ENCODE measurements at places on chromosomes 2 and 18.
A peak's percentile ranks its signal among the peaks of the same experiment; 100 is the strongest.

- DNase-seq: no peak
These were observed 754.1 kb upstream of the SLC8A1 start for GRCh38 chr2:41206004-41206403.

- DNase-seq: no peak
These were observed 136.7 kb upstream of the SPHKAP start for GRCh38 chr2:228318218-228318617.

DNA sequence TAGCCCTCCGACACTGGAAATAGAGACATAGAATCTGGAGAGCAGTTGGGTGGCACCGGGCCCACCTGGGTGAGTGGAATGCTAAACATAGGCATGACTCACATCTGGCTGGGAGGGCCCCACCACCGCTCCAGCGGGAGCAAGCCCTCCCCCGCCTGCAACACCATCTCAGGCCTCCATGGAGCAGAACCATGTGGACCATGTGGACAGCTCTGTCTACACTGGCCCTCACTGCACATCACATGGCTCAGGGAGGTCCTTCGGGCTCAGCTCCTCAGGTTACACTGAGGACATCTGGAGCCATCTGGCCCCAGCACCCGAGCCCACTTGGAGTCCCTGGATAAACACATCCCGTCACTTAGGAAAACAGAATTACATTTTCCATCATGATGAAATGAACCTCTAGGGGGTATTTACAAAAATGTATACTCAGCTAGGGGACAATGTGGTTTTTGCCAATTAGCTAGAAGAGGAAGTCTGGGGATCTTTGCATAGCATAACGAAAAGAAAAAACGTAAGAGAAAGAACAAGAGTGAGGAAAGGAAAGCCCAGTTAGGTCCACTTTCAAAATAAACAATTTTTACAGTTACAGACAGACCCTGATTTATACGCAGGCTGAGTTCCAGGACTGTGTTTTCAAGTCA lies 30.7 kb upstream of the MLPH start:
- no peak for DNase-seq

GRCh38 chr2:128368437-128369107 lies 49.9 kb upstream of the HS6ST1 start:
- no peak for DNase-seq

GRCh38 chr18:23273443-23273966 lies 138.2 kb downstream of the CABLES1 start:
- DNase-seq: no peak

DNA sequence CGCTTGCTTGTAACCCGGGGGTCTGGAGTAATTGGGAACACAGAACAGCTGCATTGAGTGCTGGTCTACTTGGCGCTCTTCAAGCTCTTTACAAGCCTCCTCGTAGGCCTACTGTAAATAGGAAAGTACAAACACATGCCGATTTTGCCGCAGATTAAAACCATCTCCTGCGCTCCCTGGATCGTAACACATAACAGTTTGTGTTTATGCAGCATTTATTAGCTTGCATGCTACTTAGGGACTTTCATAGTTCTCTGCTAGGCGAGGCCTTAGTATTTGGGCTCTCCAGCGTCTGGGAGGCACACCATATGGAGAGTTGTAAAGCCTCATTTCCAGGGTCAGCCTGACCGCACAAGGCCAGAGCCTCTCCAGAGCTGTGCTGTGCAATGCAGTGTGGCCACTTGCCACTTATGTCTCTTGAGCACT lies 84.0 kb upstream of the HAAO start:
- no peak for DNase-seq

DNA sequence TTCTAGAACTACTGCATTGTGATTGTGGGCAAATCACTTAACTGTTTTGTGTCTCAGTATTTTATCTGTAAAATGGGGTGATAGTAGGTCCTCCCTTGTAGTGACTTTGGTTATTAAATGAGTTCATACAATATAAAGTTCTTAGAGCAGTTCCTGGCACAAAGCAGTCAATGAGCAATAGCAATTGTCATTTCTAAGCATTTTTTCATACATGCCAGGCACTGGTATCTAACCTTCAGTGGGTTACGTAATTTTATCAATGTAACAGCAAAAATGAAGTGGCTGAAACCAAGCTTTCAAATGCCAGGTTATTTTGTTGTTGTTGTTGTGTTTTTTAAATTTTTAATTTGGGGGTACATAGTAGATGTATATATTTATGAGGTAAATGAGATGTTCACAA lies 401.9 kb downstream of the MEIS1 start:
- DNase-seq: no peak

GRCh38 chr2:241853651-241854341 lies 4.9 kb downstream of the PDCD1 start:
- no peak for DNase-seq

GRCh38 chr2:174840436-174840835 lies 76.2 kb upstream of the CHRNA1 start:
- DNase-seq: no peak

DNA sequence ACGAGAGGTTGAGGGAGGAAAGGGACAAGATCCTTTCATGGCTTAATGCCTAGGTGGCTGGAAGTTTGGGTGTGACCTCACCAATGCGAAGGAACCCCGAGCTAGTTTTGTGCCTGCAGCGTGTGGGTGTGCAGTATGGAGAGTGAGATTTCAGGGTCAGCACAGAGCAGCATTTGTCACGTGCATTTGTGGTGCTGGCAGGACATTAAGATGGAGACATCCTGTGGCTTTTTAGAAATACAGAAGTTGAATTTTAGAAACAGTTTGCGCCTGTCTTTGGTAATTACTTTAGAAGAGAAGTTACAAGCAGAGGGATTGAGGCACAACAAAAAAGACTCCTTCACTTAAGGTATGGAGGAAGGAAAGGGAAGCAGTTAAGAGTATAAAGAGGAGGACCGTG lies 258.2 kb upstream of the THUMPD2 start:
- no peak for DNase-seq

DNA sequence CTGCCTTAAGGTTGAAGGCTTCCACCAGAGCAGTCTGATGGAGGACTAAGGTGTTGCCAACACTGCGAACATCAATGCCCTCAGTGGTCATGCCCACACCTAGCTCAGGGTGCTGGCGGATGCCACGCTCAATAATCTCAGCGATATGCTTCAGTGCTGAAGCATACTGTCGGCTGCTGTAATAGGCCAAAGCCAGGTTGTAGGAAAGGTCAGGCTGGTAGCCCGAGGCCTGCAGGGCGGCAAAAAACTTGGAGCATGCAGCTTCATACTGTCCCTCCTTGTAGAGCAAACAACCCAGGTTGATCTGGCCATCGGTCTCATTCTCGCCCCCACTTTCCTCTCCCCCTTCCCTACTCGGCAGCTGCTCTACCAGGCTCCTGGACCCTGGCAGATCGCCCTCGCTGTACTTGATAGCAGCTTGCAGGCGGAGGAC lies 159.4 kb downstream of the AGPS start:
- no peak for DNase-seq

- no peak for DNase-seq
These were observed 1.1 kb downstream of the MAPK4 start for GRCh38 chr18:50560681-50561629.

GRCh38 chr18:79217979-79218604 lies 148.9 kb downstream of the ATP9B start:
- no peak for DNase-seq

DNA sequence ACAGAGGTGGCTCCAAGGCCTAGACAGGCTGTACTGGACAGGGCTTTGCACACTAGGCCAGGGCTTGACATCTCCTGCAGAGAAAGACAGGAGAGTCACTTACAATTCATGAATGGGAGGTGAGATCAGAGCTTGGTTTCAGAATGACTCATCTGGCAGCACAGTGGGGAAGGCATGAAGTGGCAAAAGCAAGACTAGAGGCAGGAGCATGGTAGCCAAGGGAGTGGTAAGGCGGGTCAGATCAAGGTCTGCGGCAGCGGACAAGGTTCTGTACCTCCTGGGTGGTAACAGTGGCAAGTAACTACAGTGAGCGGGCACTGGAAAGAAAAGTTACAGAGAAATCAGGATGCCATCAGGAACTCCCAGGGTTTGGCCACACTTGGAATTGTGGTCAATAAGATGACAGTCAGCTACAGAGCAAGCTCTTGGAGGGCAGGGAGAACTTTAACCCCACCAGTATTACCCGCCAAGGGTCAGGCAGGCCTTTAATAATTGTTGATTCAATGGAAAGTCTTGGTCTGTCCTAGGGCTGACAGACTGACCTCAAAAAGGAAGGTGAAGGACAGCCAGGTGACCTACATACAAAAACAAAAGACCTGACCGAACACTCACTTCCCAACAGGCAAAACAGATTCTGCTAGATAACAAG lies 5.7 kb downstream of the MCFD2 start:
- no peak for DNase-seq

DNA sequence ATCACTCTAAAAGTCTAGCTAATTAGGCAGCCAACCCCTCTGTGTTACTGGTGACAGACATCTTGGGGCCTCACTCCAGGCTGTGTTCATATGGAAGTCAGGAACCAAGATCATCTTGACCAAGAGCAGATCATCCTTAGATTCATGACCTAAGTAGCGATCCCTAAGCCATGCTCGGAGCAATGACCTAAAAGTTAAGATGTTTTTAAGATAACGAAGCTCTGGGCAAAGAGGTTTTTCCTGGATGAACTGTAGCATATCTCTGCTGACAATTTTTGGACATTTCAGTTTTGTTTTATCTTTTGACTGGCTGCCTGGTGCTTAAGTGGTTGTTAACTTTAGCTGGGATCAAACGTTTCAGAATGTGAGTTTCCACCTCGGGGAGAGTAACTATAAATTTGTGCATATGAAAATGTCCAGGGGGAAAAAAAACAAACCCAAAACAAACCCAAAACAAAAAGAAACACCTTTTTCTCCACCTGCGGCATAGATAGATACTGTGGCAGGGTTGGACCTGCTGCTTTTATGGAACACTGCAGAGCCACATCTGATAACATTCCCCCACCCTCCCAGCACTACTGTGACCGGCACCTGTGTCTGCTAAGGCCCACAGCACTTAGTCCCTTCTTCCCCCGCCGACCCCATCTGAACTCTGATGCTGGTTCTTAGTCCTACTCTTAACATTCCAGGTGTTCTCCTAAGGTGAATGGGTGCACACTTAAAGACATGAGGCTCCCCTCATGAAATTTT lies 45.5 kb downstream of the EPAS1 start:
- no peak for DNase-seq

GRCh38 chr18:58132595-58133261 lies 88.7 kb downstream of the NEDD4L start:
- DNase-seq: no peak

DNA sequence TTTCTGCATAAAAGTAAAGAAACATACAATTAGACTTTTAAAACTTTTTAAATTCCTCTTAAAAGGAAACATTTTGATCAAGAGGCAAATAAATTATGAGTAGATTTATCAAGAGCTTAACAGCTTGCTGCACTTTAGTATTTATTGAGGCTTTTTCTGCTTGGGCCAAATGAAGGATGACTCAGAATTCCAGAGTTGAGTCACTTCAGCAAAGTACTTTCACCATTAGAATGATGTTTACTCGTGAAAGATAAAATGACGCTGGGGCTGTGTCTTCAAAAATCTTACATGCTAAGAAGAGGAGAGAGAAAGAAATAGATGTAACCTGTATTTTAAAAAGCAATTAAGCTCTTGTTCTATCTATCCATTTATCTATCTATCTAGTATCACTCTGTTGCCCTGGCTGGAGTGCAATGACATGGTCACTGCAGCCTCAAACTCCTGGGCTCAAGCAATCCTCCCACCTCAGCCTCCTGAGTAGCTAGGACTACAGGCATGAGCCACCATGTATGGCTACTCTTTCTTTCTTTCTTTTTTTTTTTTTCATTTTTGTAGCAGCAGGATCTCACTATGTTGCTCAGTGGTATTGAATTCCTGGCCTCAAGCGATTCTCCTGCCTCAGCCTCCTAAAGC lies 75.3 kb upstream of the RIOK3 start:
- peak; percentile 3 for DNase-seq

DNA sequence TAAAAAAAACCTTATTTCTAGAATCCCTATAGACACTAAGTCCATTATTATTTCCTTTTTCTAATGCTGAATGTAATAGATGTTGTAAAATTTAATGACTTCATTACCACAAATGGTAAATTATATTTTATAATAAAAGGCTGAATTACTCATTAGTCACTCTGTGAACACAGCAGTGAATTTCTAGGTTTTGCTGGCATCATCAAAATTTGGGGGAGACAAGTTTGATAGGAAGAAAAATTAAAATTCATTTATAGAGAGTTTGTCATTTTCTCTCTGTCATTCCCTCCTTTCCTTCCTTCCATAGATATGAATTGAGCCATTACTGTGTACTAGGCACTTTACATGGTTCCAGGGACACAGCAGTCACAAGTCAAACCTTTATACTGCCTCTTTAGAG lies 340.9 kb downstream of the TRIB2 start:
- DNase-seq: no peak

DNA sequence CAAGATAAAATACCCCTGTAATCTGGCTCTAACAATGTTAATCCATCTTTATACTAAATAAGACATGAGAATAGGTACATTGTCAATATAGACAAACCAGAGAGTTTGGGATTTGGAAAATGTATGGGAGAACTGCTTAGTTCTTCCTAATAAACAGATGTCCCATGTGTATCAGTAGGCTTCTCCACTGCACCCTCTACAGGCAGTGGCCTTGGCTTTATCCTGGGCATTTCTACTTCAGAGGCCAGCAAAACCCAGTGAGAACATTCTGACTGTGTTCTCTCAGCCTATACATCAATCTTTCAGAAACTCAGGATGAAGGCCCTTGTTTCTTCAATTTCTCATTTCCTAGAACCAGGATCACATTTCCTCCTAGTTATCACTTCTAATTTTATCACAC lies 1167.5 kb upstream of the ACVR2A start:
- DNase-seq: no peak

- DNase-seq: no peak
These were observed 11.6 kb downstream of the TRPM8 start for GRCh38 chr2:233928594-233929351.

GRCh38 chr2:28327956-28328922 lies 64.4 kb upstream of the FOSL2 start:
- DNase-seq: no peak

GRCh38 chr18:67519592-67519991 lies 3.1 kb upstream of the DSEL start:
- no peak for DNase-seq

- DNase-seq: no peak
These were observed 48.4 kb downstream of the ZEB2 start for GRCh38 chr2:144471305-144472045.

GRCh38 chr2:216877085-216877484 lies 17.2 kb upstream of the TNP1 start:
- no peak for DNase-seq

- no peak for DNase-seq
These were observed 36.2 kb downstream of the CCBE1 start for GRCh38 chr18:59660786-59661743.

DNA sequence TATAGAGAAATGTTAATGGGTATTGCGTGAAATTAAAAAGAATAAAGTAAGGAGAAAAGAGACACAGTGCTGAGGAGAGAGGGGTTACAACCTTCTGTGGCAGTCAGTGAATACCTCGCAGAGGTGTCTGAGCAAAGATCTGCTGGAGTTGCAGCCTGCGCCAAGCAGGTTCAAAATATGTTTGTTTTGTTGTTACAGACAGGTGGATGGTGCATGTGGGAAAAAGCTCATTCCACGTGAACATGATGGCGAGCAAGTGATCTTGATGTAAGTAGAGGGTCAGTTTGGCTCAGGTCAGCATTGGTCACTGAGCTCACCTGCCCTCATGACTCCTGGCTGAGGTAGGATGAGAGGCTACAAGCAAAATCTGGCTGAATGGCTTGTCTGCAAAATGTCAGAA lies 66.2 kb downstream of the SOX11 start:
- DNase-seq: no peak

- no peak for DNase-seq
These were observed 93.2 kb downstream of the UNC80 start for GRCh38 chr2:209864716-209865295.

All from activated CD4-positive, alpha-beta T cell treated with anti-CD3 and anti-CD28 coated beads, Interleukin-2, amount 50 U/mL, for 24 hours (primary cell).